ENCODE measurements at places on chromosomes 12 and 14.

DNA sequence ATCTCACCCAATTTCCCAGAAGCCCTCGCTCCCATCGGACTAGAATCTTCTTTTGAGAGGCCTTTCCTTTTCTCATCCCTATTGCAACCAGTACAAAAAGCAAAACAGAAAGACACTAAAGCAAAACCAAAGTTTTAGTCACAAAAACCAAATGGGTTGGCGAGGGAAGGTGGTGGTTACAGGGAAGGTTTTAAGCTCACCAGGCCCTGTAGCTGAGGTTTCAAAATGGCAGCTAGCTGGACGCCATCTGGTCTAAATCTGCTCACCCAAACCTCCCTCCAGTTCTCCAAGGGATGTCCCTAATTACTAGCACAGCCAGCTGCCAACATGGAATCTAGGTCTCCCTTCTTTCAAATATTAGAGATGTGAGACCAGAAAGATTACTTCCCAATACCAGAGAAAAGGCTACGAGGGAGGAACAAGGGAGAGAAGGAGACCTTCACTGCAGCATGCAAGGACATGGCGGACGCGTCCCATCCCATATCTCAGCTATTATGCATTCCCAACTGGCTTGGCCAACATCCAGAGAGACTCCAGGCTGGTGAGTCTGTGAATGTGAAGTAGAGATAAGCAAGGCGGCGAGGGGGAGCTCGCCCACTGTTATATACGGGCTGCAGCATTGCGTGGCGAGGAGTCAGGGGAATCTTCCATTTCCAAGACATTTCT lies 70.8 kb downstream of the DPF3 start:
- no peak for DNase-seq

GRCh38 chr12:98188650-98189077 lies 326.7 kb upstream of the TMPO start:
- DNase-seq: no peak

GRCh38 chr12:50932787-50933280 lies 19.5 kb upstream of the HIGD1C start:
- DNase-seq: no peak

DNA sequence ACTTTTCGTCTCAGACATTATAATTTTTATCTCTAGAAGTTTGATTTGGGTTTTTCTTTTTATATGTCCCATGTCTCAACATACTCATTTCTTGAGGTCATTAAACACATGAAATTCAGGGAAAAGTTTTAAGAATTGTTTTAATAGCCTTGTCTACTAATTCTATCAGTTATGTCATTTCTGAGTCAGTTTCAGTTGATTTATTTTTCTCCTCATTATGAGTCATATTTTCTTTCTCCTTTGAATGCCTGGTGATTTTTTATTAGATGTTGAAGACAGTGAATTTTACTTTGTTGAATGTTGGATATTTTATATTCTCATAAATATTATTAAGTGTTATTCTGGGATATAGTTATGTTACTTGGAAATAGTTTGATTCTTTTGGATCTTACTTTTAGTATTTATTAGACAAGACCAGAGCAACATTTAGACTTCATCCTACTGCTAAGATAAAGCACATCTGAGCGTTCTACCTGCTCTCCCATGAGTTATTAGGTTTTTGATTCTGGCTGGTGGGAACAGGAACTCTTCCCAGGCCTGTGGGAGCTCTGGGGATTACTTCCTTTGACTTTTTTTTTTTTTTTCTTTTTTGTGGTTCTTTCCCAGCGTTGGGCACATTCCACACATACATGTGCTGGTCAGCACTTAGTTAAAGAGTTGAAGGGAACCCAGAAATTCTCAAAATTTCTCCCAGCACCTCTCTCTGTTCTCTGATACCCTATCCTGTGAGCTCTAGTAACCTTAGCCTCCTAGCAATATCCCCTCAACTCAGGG lies 1157.7 kb downstream of the BCL11B start:
- DNase-seq: no peak

DNA sequence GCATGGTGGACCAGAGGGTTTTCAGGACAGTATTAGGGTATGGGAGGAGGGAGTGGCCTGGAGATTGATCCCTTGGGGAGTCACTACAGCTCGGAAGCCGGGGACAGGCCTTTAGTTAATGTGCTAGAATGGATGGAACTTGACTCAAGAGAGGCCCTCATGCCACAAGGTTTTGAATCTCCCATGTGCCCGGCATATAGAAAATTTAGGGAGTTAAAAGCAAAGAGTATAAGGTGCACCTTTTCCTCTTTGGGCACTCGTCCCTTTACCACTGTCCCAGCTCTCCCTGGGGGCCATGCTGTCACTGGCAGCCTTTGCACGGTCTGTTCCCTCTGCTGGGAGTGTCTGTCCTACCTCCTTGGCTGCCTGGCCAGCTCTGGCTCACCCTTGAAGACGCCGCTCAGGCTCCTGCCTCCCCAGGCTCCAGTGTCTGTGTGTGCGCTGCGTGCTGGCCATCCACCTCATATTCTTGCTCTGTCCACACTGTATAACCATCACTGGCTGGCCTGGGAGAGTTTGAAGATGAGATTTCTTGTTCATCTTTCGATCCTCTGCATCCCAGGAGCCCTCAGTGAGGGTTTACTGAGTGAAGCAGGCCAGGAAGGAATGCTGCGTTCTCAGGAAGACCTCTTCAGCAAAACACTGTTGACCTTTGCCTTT lies 161.3 kb downstream of the ZFP36L1 start:
- no peak for DNase-seq

DNA sequence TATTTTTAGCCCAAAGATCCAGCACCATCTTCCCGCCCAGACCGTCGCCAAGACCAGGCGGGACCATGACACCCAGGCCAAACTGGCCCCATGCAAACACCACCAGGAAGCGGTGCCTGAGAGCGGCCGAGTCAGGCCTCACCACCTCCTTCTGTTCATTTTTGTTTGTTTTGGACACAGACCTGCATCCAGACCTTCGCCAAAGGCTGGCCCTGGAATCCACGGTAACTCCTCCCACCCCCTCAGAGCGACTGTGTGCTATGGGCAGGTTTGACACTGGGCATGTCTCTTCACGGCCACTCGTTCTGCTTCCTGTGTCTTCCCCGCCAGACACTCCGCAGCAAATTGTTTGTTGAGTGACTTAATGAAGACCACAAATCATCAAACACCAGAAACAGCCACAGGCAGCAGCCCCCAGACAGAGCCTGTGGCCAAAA lies 47.1 kb downstream of the NCOR2 start:
- no peak for DNase-seq

DNA sequence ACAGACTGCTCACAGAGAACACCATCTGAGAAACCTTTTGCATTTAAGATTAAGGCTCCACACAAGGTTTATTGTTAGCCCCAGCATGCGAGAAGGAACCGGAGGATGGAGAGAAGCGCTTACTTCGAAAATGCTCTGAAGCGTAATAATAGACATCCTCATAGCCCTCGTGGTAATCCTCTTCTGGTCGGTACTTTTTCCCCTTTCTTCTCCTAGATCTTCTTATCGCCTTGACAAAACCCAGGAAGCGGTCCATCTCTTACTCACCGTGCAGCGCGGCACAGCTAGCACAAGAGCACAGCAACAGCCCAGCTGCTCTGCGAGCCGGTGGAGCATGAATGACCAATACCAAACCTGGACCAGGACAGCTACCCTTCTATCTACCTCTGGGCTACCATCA lies 125.1 kb upstream of the GRIP1 start:
- no peak for DNase-seq

DNA sequence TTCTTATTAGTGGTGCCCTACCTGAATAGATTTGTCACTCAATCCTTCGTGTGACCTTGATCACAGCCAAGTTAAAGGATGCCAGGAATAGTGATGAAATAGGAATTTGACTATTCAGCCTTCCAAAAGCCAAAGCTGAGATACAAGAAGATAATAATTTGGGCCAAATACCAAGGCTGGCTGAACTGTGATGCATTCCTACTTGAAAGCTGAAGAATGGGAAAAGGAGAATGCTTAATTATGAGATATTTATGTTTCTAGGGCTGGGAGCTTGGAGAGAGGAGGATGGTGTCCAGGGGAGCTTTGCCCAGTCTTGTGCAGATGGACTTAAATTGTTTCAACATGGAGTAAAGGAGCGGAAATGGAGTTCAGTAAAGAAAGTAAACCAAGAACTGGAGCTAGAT lies 5.2 kb downstream of the RNASE7 start:
- no peak for DNase-seq

DNA sequence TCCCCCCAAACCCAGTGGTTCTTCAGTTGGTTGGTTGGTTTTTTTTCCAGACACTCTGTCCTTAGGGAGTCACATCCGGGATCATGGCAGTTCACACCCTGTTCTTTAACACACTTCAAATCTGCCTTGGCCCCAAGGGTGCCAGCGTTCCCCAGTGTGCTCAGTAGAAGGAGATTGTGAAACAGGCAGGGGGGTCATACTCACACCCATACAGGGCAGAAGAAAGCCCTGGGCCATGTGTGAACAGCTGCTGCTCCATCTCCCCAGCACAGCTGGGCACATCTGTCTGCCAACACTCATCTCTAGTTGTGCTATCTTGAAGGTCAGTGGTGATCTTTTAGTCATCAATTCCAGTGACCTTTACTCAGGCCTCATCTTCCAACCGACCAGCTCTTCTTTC lies 64.4 kb upstream of the FUT8 start:
- no peak for DNase-seq

DNA sequence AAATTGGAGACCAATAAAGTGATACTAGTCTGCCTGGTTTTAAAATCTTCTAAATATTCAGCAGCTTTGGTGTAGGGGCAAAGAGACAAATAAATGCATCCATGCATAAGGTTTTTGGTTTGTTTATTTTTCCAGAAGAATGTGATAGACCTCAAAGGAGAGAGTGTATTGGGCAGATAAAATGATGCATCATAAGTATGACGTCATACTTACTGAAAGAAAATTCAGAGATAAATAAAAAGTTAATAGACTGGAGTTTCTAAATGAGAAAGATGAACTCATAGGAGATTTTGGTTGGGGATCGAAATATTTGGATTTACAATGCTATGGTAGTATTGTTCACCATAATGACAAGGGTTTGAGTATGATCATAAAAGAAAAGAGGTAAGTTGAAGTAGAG lies 10.2 kb downstream of the SYT10 start:
- DNase-seq: no peak

GRCh38 chr12:61369241-61369910 lies 890.8 kb upstream of the USP15 start:
- no peak for DNase-seq
